ENCODE measurements at places on chromosomes 3 and 15. TPM values are rescaled to one million over a fixed set of nuclear protein-coding genes. Genes with fewer than 3 reads are reported as not detected.

GRCh38 chr3:145190138-145190537 lies 970.8 kb downstream of the PLOD2 start:
- DNase-seq = no peak

DNA sequence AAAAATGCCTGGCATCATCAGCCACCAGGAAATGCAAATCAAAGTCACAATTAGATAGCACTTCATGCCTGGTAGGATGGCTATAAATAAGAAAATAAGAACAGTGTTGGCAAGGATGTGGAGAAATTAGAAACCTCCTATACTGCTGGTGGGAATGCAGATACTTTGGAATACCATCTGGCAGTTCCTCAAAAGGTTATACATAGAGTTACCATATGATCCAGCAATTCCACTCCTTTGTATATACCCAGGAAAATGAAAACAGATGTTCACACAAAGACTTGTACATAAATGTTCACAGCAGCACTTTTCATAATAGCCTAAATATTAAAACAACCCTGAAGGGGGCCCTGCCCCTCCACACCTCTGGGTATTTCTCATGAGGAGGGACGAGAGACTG lies 13.7 kb downstream of the ACSBG1 start:
- DNase-seq = no peak

GRCh38 chr15:54506977-54507524 lies 528.8 kb downstream of the UNC13C start:
- peak; percentile 3 for DNase-seq

DNA sequence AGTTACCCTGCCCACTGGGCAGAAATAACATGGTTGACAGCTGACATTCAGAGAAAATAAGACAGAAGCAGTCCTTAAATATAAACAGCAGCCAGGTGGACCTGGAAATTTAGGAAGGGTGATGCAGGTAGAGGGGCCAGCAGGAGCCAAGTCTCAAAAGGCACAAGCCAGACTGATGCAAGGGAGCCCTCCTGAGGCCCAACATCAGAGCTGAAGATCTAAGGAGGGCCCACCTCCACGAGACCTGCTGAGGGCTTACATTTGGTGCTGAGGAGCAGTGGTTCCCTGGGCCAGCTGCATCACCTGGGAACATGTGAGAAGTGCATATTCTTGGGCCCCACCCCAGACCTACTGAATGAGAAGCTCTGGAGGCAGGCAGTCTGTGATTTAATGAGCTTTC lies 105.5 kb upstream of the TRIM42 start:
- no peak for DNase-seq

DNA sequence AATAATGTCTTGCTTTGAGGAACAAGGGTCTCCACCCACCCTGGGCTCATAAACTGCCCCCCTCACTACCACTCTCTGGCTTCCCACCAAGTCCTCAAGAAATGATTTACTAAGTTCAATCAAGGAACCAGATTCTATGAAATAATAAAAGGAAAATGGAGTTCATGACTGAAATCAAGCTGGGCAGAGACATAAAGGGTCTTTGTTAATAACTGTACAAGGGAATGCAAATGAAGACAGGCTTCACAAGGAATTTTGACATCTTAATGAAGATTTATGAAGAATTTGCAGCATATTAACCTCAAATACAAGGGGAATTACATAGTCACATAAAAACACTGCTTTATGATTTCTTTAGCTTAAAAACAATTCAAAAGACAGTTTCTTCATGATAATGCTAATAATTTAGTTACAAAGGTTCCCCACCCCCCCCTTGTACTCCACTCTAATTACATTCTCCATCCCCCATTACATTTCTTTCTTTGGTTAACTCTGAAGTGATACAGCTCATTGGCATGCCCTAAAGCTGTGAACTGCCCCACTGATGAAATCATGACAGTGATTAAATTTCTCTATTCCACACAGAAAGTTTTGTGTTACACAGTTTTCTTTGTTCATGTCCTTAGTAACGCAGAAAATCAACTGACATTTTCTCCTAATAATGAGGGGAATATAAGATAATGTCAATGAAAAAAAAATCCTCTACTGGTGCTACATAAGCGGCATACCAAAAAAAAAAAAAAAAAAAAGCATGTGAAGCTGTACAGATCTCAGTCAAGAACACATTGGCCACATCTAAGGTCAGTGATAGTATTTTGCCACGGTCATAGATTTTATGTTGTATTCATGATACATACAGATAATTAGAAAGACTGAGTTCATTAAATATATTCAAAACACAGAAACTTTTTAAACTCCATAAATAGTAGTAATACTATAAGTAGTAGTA lies 54.4 kb downstream of the WWTR1 start:
- peak; percentile 87 for DNase-seq

GRCh38 chr3:173793963-173794362 lies 396.4 kb downstream of the NLGN1 start:
- no peak for DNase-seq

GRCh38 chr15:77499087-77499760 lies 78.5 kb downstream of the HMG20A start:
- no peak for DNase-seq

The LARP6 gene
- 37.0 TPM for total RNA-seq

The SEMA6D gene
- total RNA-seq = 7.1 TPM
